ENCODE measurements at places on chromosomes 6 and 20.

DNA sequence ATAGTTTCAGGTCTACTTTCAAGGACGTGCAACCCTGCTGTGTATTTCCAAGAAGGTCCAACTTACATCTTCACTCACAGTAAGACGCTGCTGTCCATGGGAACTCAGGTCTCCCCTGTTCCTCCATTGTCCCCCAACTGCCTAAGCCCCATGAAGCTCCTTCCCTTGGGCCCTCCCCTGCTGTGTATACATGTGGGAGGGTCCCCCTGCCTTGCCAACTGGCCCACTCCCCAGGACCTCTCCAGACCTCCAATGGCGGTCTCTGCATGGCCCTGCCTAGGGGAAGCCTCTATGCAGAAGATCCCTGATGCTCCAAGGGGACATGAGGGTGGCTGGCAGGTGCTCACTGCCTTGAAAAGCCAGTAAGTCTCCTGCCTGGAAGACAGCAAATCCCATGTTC lies 186.7 kb upstream of the CST7 start:
- DNase-seq = no peak

DNA sequence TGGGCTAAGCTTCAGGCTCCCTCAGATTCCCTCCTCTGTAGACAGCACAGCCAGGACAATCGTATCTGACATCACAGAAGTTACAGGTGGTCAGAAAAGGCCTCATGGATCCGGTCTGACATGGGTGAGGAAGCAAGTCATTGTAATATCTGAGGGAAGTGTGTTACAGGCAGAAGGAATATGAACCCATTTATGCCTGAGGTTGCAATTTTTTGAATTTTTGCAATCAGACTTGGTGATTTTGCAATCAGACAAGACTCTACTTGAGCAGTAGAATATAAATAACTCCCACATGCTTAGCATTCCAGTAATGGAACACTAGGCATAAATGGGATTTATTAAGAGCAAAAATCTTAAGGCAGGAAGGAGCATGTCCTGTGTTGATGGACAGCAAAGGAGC lies 52.1 kb downstream of the CBLN4 start:
- no peak for DNase-seq

GRCh38 chr6:33316603-33317418 lies 733 bp downstream of the ZBTB22 start:
- peak; percentile 72 for DNase-seq

- no peak for DNase-seq
These were observed 153.9 kb upstream of the RAB32 start for GRCh38 chr6:146389740-146390139.

Data from sigmoid colon (tissue), 7 donors.